ENCODE measurements at places on chromosomes 2 and 18. TPM values are rescaled to one million over a fixed set of nuclear protein-coding genes. Genes with fewer than 3 reads are reported as not detected.

- H3K4me1 ChIP-seq: peaks cover 5% of the 10 kb centered on the region
- no peaks in the 10 kb centered on the region for H3K36me3 ChIP-seq
- H3K27ac ChIP-seq: no peak overlapping the region
- no peak overlapping the region for H3K4me3 ChIP-seq
- no peak for DNase-seq
These were observed 184.6 kb upstream of the OSR1 start for GRCh38 chr2:19542796-19543662.

- H3K36me3 ChIP-seq: no peaks in the 10 kb centered on the region
- H3K27ac ChIP-seq: no peak overlapping the region
- H3K4me3 ChIP-seq: no peak overlapping the region
- no peak for DNase-seq
These were observed 15.3 kb downstream of the SIX3 start for GRCh38 chr2:44956843-44957242.

- no peaks in the 10 kb centered on the region for H3K36me3 ChIP-seq
- peaks cover 34% of the 10 kb centered on the region for H3K4me1 ChIP-seq
- no peak overlapping the region for H3K4me3 ChIP-seq
- DNase-seq: no peak
- no peak overlapping the region for H3K27ac ChIP-seq
- peaks cover 75% of the 10 kb centered on the region for H3K27me3 ChIP-seq
These were observed 13.7 kb downstream of the WNT10A start for GRCh38 chr2:218894151-218894879.

The MAPK4 gene
- total RNA-seq: 24.9 TPM

DNA sequence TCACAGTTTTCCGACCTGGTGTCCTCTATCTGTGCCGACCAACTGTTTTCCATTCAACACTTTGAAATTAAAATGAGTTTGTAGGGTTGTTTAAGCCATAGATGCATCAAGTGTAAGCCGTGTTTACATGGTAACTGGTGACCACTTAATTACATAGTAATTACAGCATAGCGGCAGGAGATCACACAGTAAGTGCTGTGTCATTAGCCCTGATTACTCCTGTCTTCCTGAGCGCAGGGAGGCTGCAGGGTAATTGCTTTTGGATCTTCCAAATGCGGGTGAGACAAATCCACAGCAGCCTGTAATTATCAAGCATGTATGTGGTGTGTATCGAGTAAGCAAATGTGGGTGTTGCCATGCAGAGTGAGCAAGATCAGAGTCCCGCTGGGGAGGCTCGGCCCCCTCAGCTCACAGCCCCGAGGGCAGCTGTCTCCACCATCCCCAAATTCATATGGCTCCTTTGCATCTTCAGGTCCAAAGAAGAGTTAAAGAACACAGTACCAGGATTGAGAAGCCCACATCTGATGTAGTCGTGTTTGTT is 71.5 kb upstream of the HDAC4 start:
- no peak for DNase-seq
- H3K27ac ChIP-seq: no peak overlapping the region
- H3K4me3 ChIP-seq: no peak overlapping the region
- H3K27me3 ChIP-seq: no peaks in the 10 kb centered on the region

DNA sequence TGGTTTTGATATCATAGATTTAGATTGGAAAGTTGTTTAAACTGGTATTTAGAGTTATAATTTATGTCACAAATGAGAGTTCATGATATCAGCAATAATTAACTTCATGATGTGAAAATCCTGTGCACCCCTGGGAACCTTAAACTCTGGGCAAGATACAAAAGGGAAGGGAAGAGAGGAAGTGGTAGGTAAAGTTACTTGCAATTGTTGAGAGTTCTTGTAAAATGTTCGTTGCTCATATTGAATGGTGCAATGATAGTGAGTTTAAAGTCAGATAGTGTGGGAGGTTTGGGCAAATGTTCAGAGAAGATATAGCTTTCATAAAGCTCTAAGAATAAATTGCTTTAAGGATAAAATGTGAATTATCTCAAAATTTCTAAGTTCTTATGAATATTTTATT is 75.4 kb downstream of the SP110 start:
- H3K4me3 ChIP-seq: no peak overlapping the region
- H3K4me1 ChIP-seq: no peaks in the 10 kb centered on the region
- no peak for DNase-seq
- no peaks in the 10 kb centered on the region for H3K36me3 ChIP-seq

DNA sequence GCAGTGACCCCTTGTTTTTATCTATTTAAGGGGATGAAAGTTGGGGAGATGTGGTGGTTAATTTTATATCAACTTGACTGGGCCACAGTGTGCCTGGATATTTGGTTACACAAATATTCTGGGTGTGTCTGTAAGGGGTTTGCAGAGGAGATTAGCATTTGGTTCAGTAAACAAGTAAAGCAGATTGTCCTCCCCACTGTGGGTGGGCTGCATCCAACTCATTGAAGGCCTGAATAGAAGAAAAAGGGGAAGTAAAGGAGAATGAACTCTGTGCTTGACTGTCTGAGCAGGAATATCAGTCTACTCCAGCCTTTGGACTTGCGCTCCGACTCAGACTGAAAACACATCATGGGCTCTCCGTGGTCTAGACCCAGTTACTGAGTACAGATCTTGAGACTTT is 80.9 kb downstream of the GCA start:
- DNase-seq: no peak
- no peaks in the 10 kb centered on the region for H3K36me3 ChIP-seq
- H3K4me1 ChIP-seq: no peaks in the 10 kb centered on the region

The CAVIN2 gene
- total RNA-seq: 77.7 TPM

The HMSD gene
- not detected for total RNA-seq

GRCh38 chr2:8555543-8555942 is 126.3 kb upstream of the ID2 start:
- no peak overlapping the region for H3K27ac ChIP-seq
- no peaks in the 10 kb centered on the region for H3K27me3 ChIP-seq
- no peak overlapping the region for H3K4me3 ChIP-seq
- no peak for DNase-seq
- no peaks in the 10 kb centered on the region for H3K4me1 ChIP-seq
- H3K36me3 ChIP-seq: no peaks in the 10 kb centered on the region

Data from heart left ventricle (tissue), 16 donors.